ENCODE measurements at places on chromosomes 1 and 21.

DNA sequence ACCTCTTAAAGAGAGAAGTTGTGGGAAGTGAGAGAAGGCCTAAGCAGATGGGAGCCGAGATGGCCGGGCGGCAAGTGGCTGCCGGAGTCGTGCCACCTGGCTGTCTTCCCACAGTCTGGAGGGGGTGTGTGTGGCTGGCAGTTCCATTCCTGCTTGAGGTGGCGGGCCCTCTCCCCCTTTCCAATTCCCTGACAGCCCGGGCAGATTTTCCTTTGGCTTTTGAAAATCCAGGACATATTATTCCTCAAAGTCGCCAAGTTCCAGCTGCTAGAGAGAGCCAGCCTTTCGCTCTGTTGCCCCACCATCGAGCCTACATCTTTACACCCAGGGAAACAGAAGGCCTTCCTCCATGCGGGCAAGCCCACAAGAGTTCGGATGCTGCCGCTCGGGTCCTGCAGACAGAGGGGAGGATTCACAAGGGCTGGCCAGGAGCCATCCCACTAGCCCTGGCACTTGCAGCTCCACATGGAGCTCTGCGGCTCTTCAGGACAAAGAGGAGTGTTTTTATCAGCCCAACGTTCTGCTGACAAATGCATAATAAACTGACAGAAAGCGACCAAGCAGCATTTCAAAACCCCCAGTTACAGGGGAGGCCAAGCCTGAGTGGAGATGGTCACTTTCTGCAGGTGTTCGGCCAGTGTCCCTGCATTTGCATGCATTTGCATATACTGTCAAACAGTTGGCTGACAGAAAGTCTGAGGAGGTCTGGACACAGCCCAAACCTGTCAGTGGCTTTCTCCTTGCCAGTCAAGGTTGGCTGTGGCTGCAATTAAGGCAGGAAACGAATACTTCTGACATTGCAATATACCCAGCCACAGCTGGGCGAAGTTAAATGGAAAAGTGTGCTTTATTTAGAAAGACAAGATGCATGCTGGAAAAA lies 45.9 kb downstream of the OLIG1 start:
- no peak for DNase-seq

- DNase-seq = peak; percentile 88
These were observed 68.5 kb downstream of the GPATCH2 start for GRCh38 chr1:217562229-217562878.

- no peak for DNase-seq
These were observed 12.0 kb downstream of the GSTM3 start for GRCh38 chr1:109728870-109729269.

DNA sequence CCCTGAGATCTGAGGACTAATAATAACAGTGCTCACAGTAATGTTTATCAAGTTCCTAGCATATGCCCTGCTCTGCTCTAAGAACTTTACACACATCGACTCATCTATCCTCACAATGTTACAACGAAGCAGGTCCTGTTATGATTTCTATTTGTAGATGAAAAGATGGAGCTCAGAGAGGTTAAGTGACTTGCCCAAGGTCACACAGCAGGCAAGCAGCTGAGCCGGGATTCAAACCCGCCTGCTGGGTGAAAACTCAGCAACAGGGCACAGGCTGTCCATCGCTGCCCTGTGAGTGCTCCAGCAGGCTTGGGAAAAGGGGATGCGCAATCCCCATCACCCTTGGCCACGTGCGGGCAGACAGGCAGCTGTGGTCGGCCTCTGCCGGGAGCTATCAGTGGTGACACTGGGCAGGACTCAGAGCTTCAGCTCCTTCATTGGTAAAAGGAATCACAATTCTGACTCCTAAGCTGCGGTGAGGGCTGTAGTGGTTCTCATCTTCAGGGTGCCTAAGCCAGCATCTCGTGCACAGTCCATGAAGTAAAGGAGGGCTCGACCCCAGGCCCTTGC lies 173.3 kb upstream of the KLHDC7A start:
- no peak for DNase-seq

DNA sequence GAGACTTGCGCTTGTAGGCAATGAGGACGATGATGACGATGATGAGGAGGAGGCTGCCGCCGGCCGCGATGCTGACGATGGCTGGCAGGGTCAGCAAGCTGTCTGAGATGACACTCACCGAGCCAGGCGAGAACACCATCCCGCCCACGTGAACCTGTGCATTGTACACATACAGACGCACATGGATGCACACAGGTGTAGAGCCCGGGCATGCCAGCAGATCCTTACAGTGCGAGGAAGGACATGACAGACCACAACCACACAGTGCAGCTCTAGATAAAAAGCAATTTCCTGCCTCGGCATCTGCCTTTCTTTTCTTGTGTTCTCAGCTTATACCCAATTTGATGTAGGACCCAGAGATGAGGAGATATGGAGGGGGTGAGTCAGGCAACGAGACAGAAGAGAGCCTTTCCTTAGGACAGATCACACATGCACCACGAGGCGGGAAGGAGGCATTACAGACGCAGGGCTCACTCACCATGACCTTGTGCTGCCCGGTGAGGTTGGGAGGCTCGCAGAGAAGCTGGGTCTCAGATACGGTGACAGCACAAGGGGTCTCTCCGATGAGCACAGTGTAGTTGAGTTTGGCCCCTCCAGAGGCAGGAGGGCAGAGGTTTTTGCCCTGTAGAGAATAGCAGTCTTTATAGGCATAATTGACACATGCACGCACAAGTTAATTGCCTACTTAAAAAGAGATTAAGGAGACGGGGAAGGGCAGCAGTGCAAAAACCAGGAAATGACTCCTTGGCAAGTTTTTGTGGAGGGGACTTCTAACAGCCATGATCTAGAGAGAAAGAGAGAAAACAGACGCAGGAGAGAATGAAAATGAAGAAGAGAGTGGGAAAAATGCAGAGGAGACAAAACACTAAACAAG lies 133.9 kb upstream of the CD34 start:
- DNase-seq = no peak

- no peak for DNase-seq
These were observed 55.3 kb upstream of the NBPF3 start for GRCh38 chr1:21384620-21385019.

DNA sequence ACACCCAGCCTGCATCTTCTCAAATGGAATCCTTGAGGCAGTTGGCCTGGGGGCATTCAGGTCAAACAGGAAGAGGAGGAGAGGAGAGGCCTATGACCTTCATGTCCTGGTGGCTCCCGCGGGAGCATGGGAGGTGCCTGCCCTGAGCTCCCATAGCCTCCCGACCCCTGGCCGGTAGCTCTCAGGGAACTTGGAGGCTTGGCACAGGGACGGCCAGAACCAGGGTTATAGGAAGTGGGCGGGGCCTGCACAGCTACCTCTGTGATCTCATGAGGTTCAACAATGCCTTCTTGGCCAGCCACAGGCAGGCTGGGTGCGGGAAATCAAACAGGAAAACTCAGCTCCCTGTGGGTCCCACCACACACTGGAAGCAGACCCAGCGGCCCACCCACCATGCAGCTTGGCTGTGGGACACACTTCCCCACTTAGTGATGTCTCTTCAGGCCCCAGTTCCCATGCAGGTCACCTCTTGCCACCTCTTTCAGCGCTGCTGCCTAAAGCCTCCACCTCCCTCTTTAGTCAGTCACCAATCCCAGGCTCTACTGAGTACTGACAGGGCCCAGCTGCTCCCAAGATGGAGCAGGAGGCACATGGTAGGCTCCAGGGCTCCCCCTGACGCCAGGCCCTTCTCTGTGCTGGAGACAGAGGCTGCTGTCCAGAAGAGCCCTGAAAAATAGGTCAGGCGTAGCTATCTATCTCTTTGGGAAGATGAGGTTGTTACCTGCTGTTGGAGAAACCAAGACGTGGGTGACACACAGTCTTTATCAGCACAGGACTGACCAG lies at the start of gene SLFNL1:
TSS of gene SLFNL1 (minus strand) at position 200 of the 783 bp plus-strand sequence. CDS start 1,065 bp downstream, outside the sequence.
- DNase-seq = no peak

DNA sequence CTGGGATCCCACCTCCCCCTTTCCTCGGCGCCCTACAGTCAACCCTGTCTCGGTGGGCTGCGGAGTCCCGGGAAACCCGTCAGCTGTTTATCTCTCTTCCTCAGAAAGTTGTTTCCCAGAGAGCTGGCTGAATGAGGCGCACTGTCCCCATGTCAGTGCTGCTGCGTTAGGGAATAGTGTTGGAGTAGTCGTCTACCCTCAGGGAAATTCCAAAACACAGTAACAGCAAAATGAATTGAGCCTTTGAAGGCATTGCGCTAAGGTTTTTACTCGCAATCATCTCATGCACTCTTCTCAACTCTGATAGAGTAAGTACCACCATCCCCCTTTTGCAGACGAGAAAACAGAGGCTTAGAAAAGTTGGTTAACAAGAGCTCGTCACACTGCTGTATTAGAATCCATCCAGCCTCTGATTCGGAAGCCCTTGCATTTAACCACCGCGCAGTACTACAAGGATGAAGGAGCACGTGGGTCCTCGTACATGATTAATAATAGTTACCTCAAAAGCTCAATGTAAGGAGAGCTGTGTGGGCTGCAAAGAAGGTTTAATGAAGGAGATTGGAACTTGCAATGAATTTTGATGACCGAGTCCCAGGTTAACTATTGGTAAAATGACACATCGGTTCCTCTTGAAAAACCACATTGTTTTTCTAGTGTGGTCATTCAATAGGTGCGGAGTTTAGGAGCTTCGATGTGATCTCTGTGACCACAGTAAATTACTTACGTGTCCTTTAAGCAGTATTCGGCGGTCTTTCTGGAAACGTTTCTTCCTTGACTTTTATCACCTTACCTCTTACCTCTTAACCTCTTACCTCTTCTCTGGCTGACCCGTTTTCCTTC lies 788 bp upstream of the EDEM3 start:
- DNase-seq = peak; percentile 6

GRCh38 chr1:116257341-116257767 lies 115.7 kb upstream of the ATP1A1 start:
- no peak for DNase-seq

DNA sequence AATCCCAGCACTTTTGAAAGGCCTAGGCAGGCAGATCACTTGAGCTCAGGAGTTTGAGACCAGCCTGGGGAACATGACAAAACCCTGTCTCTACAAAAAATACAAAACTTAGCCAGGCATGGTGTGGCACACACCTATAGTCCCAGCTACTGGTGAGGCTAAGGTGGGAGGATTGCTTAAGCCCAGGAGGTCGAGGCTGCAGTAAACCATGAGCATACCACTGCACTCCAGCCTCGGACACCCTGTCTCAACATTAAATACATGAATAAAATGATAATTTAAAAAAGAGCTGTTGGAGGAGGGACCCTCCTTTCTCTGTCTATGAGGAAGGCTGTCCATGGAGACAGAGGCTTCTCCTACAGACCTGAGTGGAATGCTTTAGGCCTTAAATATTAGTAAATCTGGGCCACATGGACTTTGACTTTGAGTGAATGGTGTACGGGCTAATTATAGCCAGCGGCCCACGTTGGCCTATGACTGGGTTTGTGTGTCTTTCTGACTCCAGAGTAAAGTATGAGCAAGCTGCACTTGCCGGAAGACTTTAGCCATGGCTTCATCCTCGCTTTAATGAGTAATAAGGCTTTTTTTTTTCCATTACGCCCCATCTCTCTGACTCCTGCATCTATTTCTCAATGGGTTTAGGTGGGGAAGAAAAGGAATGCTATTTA lies 21.3 kb downstream of the RAB3B start:
- DNase-seq = peak; percentile 72

GRCh38 chr1:171248302-171248701 lies at the start of gene FMO1:
FMO1 (plus strand) TSS chr1:171248494; CDS start chr1:171258088, 9,594 bp downstream.
- no peak for DNase-seq

- DNase-seq = no peak
These were observed 12.5 kb downstream of the ACTRT2 start for GRCh38 chr1:3033790-3034090.

- DNase-seq = no peak
These were observed 1.6 kb downstream of the HSPB7 start for GRCh38 chr1:16015960-16016901.

DNA sequence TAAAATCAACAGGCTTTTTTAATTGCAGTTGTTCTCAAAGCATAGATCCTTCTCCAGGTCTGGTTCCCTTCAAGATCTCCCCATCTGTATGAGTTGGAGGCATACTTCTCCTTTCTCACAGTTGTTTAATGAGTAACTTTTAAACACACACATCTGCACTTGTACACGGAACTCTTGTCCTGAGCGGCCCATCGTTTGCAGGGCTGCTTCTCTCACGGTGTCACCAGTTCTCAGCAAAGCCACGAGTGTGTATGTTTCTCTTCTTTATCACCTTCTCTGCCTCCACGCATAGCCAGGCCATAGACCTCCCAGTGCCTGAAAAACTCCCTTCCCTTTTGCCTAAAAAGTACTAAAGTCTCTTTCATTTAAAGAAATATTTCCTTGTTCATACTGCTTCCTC lies 68.7 kb upstream of the ROR1 start:
- DNase-seq = no peak

- no peak for DNase-seq
These were observed 49.7 kb downstream of the SLX9 start for GRCh38 chr21:44989537-44989886.

GRCh38 chr21:35663856-35664606 lies 396.3 kb downstream of the SETD4 start:
- no peak for DNase-seq

GRCh38 chr1:206075786-206076755 lies 23.1 kb downstream of the RHEX start:
- no peak for DNase-seq

DNA sequence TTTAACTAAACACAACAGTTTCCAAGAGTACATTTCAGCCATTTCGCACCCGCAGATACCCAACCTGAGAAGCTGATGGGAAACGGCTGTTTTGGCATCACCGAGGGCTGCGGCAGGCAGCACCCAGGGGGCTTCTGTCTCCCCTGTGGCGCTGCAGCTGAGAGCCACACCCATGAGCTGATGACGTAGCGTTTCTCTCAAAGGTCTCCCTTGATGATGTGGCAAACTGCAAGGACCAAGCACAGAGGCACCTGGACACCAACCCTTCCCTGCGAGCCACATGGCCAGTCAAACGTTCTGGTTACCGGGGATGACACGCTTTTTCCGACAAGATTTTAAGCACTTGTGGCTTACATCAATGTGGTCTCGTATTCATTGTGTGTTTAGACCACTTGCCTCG lies 150.8 kb upstream of the ERG start:
- no peak for DNase-seq

DNA sequence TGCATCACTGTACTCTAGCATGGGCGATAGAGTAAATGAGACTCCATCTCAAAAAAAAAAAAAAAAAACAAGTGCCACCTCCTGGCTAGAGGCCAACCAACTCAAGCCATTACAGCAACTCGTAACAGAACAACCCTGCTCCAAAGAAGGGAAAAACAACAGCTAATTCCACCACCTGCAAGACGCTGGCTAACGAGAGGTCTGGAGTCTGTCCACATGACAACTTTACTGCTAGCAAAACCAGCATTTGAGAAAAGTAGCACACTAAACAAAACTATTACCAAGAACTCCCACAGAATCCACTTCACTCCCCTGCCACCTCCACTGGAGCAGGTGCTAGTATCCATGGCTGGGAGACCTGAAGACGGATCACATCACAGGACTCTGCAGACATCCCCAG lies 24.1 kb upstream of the EGLN1 start:
- DNase-seq = no peak

Data from fibroblast of skin of left quadriceps (primary cell).